ENCODE measurements at places on chromosomes 5 and 9.

- no peak for DNase-seq
Measured at GRCh38 chr9:74431467-74431866, 65.7 kb upstream of the RORB start.

GRCh38 chr5:69341520-69342161 is 9.0 kb upstream of the CCDC125 start:
- no peak for DNase-seq

DNA sequence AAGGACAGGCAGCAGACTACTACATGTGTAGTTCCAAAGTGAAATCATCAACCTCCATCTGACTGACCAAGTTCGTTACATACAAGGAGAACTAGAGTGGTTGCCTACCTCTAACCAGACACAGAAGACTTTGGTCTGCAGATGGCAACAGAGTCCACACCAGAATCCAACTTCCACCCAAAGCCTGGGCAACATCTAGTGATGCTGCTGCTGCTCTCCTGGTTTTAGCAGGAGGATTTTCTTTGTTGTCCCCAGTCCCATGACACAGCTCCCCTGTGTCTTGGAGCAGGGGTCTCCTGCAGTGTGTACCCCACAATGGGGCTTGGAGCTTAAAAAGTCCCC is 46.4 kb upstream of the APC start:
- no peak for DNase-seq

- no peak for DNase-seq
Measured at GRCh38 chr9:79360387-79361347, 211.1 kb upstream of the TLE4 start.

GRCh38 chr9:108636013-108636412 is 219.8 kb downstream of the ACTL7B start:
- no peak for DNase-seq

DNA sequence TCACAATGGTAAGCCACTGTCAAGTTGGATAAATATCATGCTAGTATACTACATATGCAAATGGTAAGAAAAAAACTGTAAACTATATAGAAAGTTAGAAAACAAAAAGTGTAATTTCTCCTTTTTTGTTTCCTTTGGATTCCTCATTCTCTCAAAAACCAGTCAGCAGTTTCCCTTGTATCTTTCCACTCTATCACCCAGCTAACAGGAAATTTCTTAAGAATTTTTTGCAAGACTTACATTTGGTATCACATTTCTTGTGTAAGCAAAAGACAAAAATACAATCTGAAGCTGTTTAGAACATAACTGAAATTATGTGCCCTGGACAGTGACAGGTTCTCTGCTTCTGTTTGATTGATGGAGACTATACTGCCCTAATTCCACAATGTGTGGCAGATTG is 25.2 kb upstream of the MSH3 start:
- DNase-seq, result no peak

GRCh38 chr9:78121488-78121887 is 89.9 kb upstream of the GNAQ start:
- DNase-seq, result peak; percentile 79

- no peak for DNase-seq
Measured at GRCh38 chr5:155471027-155471426, 457.5 kb downstream of the KIF4B start.

DNA sequence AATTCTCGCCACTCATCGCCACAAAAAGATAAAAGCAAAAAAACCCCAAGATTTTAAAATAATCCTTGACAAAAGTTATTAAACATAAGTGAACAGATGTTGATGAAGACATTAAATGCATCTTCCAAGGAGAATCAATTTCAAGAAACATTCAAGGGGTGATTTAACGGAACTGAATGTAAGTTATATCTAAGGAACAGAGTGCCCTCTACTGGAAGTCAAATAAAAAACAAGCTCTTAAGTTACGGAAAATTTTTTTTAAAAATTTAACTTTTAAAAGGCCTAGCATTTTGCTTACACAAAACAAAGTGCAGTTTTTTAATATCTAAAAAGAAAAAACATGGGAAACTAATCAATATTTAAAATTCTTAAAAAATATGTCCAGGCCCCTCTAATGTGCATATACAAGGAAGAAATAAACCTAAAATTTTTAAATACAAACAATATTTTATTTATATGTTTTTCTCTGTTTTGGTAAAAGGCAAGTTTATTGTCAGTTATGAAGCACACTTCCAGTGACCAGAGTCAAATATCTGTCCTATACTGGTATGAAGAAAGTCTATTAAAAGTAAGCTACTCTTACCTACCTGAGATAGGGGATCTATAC is 28.0 kb downstream of the TEX10 start:
- peak; percentile 41 for DNase-seq

DNA sequence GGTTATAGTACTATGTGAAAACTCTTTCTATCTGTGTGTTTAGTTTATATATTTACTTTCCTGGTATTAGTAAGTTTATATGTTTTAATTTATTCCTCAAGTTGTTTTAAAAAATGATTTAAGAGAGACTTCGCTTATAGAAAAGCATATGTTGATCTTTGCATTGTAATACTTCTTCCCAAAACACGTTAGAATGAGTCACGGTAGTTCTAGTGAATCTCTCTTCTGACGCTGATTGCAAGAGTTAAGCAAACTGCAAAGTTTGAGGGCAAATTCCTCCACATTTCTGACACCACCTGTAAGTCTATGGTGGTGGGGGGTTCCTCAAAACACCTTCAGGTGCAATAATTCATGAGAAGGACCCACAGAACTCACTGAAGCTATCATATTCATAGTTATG is 327.2 kb downstream of the GLIS3 start:
- no peak for DNase-seq
